ENCODE measurements at places on chromosomes 3 and 15.

DNA sequence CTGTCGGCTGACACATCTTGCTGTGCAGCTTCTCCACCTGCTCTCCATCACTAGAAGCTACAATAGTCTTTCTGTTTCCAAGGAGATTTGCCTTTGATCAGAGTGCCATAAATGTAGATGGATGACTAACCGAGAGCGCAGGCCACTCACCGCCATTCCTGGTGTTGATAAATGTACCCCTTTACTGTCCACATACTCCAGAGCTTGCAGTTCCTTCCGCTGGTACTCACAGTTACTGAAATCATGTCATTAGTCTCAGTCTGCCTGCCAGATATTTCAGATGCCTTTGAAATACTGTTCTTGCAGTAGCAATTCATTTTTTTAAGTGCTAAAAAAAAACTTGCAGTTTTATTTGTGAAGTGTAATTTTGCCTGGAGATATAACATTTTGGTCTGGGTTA lies 72.3 kb downstream of the BLM start:
- no peak for DNase-seq

GRCh38 chr15:90818251-90819210 lies 49.9 kb upstream of the FURIN start:
- DNase-seq: no peak

GRCh38 chr3:64686446-64686908 lies 1.3 kb downstream of the ADAMTS9 start:
- DNase-seq: no peak

- no peak for DNase-seq
Observed at GRCh38 chr3:184448321-184449160, 68.7 kb downstream of the CHRD start.

DNA sequence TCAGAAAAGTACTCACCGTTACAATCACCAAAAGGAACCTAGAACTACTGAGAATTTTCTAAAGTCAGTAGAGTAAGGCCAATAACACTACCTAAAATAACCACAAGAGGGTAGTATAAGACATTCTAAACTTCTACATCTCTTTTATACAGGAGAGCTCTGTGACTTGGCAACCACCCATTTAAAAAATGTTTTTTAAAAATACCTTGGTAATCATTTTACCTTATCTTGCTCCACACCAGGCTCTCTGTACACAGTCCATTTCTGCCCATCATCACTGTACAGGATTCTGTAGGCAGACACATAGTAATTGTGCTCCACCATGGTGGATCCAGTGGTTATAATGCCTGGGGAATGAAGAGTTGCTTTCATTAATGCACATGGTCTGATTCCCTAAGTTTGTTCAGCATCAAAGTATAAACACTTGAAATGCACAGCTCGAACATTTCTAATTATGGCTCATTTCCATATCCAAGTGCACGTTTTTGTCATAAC lies 54.5 kb downstream of the ST3GAL6 start:
- no peak for DNase-seq

- DNase-seq: no peak
Observed at GRCh38 chr15:23566071-23566554, 639 bp downstream of the MKRN3 start.

- DNase-seq: no peak
Observed at GRCh38 chr15:80629355-80629754, 65.8 kb upstream of the ABHD17C start.

DNA sequence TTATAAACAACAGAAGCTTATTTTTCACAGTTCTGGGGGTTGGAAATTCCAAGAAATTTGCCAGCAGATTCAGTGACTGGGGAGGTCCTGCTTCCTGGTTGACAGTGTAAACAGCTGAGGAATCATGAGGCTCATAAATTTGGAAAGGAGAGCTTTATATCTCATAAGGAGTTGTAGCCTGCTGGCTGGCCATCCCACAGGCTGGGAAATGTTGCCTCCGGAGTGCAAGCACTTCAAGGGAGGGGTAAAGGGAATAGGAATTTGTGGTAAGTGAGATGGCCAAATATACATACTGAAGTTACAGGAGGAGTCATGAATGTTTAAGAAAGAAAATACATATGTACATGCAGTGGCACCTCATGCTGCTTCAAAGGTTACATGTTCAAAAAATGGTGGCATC lies 217.2 kb upstream of the CBLB start:
- DNase-seq: no peak

DNA sequence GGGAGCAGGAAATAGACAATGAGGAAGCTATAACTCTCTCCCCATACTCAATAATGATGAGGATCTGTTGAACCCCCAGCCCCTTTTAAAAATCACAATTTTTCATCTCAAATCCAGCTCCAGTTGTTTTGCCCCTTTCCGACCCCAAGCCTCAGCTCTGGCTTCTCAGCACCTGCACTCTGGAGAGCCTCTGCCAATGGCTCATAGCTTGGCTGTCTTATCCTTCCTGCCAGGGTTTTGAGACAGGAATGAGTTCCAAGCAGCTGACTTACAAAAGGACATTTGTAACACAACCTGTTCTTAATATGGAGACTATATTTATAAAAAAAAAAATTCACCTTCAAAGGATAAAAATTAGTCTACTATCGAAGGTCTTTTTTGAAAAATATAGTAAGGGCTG lies 105.9 kb upstream of the NEDD4 start:
- DNase-seq: no peak

DNA sequence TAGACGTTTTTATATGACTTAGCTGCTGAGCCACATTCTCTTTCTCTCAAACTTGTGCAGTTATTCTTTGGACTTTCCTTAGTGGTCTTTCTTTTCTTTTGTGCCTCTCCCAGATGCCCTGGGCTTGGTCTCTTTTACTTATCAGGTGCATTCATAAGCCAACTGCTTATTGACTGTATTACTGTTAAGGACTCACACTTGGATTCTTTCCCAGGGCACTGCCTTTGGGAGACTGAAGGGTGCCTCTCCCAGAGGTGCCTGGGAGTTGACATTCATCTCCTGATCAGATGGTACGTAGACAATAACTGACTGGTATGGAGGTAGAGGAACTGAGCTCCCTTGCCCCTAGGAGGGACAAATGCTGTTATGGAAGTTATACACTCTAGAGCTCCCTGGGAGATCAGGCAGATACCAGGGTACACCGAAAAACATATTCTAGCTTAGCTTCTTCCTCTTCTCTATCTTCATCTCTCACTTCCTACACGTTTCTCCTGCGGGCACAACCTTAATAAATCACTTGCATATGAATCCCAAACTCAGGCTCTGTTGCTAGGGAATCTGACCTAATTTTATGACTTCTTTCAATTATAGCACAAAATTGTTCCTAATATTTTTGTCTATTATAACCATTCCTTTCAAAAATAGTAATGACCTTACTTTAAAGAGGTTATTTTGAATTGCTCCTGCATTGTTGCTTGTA lies 24.7 kb downstream of the PARP15 start:
- no peak for DNase-seq

GRCh38 chr3:65914032-65914739 lies 124.5 kb downstream of the MAGI1 start:
- DNase-seq: no peak

GRCh38 chr3:69748503-69748902 lies 9.2 kb downstream of the MITF start:
- no peak for DNase-seq

DNA sequence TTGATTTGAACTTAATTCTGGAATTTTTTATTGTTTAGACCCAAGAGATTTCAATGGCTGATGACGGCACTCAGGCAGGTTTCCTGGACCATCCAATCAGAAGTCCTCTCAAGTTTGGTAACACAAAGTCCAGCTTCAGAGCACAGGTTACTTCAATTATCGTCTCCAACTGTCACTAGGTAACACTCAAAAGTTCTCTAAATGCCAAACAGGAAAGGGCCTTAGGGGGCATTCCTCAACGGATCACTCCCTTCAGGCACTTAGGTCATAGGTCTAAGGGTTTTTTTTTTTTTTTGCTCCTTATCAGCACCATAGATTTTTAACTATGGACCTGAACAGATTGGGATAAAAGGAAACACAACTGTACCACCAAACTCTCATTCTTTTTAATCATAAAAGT lies 85.8 kb downstream of the MEIS2 start:
- no peak for DNase-seq

- no peak for DNase-seq
Observed at GRCh38 chr3:9088441-9089353, 125.4 kb upstream of the RAD18 start.

DNA sequence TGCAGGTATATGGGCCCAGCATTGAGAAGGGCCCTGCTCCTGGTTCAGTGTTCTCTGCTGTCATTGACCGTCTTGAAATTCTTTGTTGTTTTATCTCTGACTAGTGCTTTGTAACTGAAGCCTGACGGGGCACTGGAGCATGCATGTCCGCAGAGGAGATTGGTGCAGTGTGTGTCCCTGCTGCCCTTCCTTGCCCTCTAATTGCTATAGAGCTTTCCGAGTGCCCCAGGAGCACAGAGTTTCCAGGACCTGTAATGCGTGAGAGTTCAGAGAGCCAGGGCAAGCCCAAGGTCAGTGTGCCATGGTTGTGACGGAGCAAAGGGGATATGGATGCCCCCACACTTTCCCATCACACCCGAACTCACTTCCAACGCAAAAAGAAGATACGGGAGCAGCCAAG lies 174.3 kb upstream of the UBE3A start:
- no peak for DNase-seq

GRCh38 chr3:10557781-10558373 lies 52.5 kb upstream of the ATP2B2 start:
- no peak for DNase-seq

DNA sequence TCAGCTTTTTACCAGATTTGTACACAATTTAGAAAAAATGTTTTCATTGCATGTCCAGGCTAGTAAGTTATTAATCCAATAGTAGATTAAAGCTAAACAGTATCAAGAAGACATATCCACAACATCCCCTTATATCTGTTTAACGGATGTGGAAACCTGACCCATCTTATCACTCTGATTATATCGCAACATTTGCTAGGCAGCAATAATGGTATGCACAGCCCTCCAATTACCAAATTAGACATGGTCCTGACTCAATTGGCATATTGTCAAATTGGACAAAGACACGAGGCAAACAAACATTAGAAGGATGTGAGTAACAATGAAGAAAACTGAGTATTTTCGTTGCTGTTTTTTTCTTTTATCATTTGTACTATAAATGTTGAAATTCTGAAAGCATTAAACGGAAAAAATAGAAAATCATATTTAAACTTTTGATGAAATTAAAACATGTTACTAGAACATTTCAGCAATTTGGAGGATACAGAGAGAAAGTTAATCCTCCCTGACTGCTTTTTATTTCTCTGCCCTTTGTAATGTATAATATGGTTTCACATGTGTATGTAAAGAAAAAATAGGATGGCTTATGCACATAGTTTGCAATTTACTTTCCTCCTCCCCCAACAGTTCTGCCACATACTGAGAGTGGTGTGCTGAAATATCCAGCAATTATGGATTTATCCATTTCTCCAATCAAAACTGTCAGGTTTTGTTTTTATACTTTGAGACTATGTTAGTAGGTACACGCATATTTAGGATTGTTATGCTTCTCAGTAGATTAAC lies 633.7 kb downstream of the ZIC1 start:
- DNase-seq: no peak

DNA sequence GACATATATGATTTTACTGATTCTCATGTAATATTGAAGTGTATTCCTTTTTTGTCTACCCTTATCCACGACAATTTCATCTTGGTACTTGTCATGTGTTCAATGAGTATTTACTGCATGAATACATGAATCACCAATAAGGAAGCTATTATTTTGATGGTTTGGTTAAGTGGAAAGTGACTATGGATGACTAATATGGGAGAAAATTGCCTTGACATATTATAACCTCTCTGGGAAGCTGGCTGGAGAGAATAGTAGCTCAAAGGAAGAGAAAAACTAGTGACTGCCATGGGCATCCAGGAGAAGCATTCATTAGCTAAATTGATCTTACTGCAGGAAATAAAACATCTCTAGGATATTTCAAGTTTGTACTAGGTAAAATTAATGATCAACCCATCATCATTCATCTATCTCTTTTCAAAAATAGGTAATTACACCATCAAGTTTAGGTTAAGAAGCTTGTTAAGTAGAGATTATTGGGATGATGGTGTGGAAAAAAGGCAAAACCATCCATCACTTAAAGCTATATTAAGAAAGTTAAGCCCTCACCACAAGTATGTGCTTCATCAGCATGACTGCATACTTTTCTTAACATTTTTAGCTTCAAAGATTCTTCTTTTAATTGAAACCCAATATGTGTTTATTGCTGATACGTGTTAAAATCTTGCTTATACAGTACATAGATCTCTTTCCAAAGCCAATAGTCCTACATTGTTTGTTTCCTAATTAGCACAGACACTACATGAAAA lies 455.2 kb upstream of the ARPP21 start:
- no peak for DNase-seq

GRCh38 chr3:71062952-71063772 lies 520.4 kb downstream of the FOXP1 start:
- no peak for DNase-seq

DNA sequence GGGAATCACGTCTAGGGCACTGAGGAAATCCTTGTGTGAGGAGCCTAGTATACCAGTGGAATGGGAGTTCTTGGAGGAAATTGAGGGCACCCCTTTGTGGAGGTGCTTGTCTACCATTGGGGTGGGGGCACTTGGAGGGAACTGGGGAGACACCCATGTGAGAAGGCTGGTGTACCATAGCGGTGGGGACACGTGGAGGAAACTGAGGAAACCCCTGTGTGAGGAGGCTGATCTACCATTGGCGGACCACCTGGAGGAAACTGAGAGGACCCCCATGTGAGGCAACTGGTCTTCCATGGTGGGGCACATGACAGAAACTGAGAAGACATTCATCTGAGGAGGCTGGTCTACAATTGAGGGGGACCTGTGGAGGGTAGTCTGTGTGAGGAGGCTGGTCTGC lies 164.5 kb downstream of the FBLN2 start:
- no peak for DNase-seq

- no peak for DNase-seq
Observed at GRCh38 chr3:178492491-178492890, 43.7 kb upstream of the KCNMB2 start.

All from stimulated activated CD4-positive, alpha-beta T cell treated with anti-CD3 and anti-CD28 coated beads, Interleukin-1b, Interleukin-23, amount 100 ng/mL, for 4 hours (primary cell).